ENCODE measurements at places on chromosomes 12 and 14. TPM values are rescaled to one million over a fixed set of nuclear protein-coding genes. Genes with fewer than 3 reads are reported as not detected.

DNA sequence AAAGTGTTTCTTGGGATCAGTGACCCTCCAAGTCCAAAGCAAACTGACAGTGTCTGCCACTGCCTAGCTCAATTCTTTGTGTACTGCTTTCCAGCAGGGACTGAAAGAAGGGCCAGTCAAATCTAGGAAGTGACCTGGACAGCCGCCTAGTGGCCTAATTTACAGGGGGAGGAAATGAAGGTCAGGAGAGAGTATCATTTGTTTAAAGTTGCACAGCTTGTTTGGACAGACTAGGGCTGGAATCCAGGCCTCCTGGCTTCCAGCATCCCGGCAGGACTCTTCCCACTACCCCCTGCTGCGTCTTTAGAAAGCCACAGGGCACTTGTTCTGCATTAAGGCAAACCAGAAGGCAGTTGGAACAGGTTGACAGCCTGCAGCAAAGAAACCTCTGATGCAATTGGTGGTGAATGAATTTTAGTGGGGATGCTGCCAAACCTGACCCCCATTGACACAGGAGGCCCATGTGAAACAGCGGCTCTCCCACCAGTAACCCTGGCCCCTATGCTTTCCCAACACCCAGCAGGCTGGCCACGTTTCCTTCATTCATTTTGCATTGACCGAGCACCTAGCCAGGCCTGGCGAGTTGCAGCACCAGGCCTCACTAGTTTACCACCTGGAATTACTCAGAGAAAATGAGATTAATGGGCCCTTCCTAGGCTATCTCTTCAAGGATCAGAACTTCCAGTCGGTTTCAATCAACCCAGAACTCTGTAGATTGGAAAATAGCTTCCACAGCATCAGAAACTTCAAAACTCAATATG lies 28.2 kb downstream of the GALNT16 start:
- peak; percentile 60 for ATAC-seq

Gene LACRT
- not detected for total RNA-seq

- no peak for ATAC-seq
These were observed 7.0 kb downstream of the SRP54 start for GRCh38 chr14:34989762-34990161.

- ATAC-seq: peak; percentile 26
These were observed 1.4 kb downstream of the ZNF385A start for GRCh38 chr12:54383041-54383609.

DNA sequence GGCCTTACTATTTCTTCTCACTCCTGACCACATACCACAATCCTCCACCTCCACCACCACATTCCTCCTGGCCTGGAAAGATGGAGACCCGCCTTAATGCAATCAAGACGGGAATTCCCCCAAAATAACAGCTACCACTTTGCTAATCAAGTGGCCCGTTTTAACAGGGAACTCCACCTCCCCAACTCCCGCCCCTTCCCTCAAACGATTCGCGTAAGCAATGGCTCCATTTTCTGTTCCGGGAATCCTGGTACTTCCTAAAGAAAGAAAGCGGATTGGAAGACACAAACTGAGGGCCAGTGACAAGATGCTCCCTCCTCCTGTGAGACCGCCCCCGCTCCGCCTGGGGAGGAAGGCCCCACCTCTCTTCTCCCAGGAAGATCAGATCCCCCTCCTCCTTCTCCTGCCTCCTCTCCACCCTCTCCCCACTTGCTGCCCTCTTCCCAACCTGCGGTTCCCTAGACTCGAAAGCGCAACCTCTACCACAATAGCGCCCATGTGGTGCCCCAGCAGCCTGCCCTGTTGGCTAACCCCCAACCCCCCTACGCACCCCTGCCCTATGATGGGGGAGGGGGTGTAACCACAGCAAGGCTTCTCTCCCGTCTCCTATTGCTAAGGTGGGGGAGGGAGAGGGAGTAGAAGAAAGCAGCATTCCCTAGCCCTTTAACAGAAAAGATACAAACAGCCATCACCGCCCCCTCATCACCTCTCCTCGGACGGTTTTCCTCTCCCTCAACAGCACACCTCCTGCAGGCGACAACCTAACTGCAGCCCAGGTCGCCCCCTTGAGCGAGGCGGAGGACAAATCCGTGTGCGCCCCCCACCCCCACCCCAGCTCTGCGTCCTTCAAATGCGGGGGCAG lies 777 bp downstream of the ARF3 start:
- ATAC-seq: peak; percentile 70

- ATAC-seq: no peak
These were observed 11.3 kb upstream of the FAM222A start for GRCh38 chr12:109702111-109702841.

Gene TSPAN9
- total RNA-seq: 7.2 TPM

DNA sequence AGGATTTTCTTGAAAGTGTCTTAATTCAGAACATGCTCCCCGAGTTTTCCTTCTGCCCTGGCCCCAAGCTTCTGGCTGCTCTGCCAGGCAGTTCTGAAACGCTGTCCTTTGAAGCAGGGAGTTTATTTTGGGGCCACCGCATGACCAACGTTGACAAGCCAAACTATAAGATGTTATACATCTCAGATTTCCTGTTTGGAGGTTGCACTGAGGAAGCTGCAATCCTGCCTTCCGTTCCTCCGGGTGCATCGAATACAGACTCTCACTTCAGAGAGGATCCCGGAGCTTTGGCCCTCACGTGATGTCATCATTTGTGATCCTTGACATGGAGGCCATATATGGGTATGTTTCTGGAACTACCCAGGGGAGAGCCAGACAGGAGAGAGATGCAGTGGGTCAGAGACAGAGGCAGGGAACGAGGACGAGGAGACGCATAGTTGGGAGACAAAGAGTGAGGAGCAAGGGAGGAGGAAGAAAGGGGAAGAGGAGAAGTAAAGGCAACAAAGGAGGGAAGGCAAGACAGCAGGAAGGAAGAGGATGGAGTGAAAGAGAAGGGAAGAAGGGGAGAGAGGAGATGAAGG lies at the start of gene ASB2:
ASB2 (minus strand) TSS at position 94 of the 581 bp plus-strand sequence. CDS start 12,031 bp downstream, outside the sequence.
- peak; percentile 76 for ATAC-seq

DNA sequence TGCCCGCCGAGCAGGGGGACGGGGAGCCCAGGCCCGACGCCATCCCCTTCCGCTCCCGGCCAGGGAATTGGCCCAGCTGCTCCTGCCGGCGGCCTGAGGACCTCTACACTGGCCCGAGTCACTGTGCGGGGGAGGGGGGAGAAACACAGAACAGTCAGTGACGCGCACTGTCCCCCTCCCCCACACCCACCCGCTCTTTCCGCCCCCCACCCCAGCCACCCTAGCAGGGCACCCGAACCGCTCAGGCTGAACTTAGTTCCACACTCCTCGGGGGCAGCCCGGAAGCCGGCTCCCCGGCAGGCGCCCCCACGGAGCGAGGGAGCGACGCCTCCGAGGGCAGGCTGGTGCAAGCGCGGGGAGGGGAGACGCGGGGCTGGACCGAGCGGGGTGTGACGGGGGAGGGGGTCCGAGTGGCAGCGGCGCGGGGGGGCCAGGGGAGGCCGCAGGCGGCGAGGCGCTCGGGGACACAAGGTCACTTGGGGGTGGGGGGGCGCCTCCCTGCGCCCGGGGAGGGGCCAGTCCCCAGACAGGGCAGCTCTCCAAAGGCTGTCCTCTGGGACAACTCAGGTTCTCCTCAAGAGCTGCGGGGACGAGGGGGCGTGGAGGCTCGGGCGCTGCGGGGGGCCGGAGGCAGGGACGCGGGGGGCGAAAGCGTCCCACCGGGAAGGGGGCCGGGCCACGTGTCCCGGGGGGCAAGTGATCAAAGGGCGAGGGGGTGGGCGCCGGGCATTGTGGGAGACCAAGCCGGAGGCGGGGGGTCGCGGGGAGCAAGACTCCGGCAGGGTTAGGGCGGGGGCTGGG lies 648 bp downstream of the CHD4 start:
- ATAC-seq: peak; percentile 34

GRCh38 chr12:99343960-99344359 lies 303.6 kb upstream of the GARIN6 start:
- no peak for ATAC-seq

Gene C1S
- 3.0 TPM for total RNA-seq

- no peak for ATAC-seq
These were observed 88.5 kb downstream of the LGMN start for GRCh38 chr14:92659765-92660561.

Data from motor neuron (in vitro differentiated cells).